ENCODE measurements at places on chromosomes 7 and 10.

DNA sequence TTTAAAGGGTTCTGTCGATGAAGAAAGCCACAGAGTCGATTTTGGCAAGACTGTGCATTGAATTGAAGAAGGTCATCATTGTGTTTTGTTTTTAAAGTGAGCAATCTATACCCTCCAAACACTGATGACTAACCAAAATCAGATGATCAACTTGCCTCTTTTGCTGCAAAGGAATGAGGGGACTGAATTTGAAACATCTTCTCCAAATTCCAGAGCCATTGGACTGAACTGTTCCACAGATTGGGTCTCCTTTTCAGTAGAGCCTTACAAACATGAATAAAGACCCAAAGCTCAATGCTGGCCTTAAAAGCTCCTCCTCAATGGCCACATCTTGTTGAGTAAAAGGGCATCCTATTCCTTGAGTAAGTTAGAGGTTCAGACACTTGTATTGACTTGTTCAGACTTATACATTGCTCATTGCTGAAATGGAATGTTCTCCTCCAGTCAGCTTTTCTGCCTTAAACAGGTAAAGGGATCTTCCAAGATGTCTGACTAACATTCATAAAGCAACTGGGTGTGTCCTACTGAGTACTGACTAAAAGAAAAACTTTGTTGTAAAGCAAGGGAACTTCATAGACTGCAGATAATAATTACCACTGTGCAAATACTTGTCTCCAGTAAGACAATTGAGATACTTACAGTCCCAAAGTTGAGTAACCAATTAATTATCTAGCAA is 630.6 kb downstream of the KCNMA1 start:
- DNase-seq: no peak

DNA sequence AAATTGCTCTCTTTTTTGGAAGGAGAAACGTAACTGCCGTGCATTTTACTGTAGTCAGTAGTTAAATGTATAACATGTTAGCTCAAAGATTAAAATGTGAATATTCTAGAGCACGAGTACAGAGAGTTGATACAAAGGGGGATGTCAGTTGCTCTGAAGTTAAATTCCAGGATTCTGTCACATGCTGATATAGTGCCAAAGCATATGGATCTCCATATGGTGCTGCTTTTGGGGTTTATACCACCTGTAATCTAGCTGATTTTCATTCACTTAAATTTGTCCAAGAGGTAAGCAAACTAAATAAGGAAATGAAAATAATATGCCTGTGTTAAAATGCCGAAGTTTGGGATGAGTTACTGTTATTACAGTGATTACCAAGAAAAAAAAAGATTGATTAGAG is 298.6 kb downstream of the EXOC4 start:
- no peak for DNase-seq

DNA sequence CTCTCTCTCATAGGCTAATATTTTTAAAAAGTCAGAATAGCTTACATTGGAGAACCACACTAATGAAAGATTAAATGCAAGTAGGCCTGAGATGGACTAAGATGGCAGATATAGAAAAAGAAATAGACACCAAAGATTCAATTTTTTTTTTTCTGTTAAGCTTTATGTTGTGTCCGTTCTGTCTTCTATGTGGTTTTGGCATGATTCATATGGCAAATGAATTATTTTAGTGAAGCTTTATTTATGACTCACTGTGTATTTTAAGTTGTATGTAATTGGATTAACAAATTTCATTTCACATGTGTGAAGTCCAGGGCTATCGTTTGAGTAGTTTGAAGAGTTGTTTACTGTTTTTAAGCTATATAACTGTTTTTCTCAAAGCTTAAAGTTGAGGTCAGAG is 214.8 kb downstream of the CAMK1D start:
- DNase-seq: peak; percentile 28

- no peak for DNase-seq
These were observed 2.4 kb downstream of the MKX start for GRCh38 chr10:27743012-27743876.

DNA sequence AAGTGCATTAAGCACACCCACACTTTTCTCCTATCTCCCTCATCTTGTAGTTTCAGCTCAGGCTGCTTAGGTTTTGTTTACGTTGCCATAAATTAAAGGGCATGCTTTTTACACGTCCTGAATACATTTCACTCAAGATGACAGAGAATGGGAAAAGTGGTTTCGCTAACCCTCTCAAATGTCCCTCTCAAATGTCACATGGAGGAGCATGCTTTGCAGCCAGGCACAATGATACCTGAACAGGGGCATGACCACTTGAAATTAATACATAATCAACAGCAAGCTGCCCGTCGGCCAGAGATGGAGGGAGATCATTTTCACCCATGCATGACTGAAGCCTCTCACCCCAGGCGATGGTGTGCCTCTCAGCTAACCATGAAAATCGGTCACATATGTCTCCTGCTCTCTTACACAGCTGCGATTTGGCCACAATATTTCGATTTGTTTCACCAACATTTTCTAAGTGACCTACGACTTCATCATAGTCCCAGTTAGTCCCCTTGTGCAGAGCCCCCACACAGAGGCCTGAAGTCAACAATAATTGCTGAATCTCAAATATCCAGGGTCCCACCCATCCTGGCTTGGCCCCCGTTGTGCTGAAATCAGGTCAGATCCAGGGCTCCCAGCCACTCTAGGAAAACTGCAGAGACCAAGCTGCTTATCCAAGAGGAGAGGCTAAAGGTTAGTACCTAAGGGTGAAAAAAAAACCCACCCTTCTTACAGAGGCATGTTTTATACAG is 373.9 kb upstream of the NFE2L3 start:
- no peak for DNase-seq

DNA sequence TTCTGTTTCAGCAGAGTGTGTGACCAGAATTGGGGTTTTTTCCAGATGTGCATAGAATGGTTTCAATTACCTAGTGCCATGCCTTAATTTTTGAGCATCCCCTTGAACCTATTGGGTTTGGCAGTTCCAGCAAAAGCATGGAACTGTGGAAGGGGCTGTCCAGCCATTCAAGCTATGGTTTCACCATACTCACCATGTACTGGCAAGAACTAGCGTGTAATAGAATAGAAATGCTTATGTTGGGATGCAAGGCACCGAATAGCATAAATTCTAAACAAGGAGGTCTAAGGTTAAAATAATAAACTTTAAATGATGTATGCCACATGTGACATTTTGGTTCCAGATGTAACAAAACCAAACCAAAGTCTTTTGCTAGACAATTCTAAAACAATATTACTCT is 91.4 kb downstream of the MTERF1 start:
- DNase-seq: no peak

DNA sequence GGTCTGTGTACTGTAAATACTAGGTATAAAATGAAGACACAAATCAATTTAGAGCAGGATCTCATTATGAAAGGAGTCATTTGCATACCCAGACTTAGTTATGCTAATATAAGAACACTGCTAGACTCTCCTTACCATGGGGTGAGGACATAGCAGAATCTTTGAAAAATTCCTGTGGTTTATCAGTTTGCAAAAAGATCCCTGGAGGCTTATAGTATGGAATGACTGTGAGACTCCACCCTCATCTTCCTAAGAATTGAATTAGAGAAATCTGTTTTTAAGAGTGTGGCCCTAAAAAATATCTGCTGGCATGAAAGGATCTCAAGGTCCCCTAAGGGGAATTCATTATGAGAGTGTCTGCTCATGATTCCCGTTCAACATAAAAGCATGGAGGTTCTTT is 63.2 kb downstream of the WNT2 start:
- no peak for DNase-seq

DNA sequence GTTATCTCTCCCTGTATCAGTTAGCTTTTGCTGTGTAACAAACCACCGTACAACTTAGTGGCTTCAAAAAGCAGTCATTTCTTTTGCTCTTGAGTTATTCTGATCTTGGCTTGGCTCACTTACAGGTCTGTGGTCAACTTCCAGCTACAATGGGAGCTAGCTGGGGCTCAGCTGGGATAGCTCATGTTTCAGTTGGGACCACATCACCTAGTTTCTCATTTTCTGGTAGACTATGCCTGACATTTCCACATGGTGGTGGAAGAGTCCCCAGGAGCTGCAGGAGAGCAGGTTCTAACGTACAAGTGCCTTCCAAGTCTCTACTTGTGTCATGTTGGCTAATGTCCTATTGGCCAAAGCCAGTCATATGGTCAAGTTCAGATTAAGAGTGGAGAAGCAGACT is 25.8 kb upstream of the PIP4K2A start:
- no peak for DNase-seq

DNA sequence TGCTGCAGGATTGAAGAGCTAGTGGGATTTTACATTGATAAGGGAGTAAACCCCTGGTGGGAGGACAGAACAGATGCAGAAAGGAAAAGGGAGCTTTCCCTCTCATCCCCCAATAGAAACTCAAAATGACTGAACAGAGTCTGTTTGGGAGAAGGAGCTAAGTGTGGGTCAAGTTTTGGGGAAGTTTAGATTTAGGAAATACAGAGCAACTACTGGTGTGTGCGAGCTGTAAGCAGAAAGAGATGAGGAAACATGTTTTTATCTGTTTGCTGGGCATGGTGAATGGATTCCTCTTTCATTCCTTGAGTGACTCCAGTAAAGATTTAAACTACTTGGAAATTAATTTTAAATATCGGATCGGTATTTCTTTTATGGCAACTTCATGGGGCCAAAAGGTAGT is 132.7 kb downstream of the AOAH start:
- no peak for DNase-seq
